ENCODE measurements at places on chromosomes 5 and 9.

- no peak for DNase-seq
Observed at GRCh38 chr5:94993491-94993890, 291.4 kb downstream of the MCTP1 start.

DNA sequence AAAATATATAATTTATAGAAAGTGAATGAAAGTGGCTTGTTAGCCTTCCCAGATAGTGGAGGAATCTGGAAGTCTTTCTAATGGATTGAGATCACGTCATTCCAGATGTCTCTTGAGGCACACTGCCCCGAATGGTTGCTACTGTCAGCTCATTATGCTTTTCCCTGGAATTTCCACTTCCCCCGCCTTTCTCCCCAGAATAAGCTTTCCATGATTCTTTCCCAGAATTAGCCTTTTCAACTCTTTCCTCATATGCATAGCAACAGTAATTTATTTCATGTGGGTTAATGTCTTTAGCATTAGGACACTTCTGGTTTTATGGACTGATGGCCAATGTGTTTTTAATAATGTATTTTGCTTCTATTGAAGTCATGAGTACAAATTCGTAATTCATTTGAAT is 81.5 kb downstream of the PALM2AKAP2 start:
- no peak for DNase-seq

- DNase-seq = no peak
Observed at GRCh38 chr5:156918311-156918845, 44.6 kb downstream of the TIMD4 start.

DNA sequence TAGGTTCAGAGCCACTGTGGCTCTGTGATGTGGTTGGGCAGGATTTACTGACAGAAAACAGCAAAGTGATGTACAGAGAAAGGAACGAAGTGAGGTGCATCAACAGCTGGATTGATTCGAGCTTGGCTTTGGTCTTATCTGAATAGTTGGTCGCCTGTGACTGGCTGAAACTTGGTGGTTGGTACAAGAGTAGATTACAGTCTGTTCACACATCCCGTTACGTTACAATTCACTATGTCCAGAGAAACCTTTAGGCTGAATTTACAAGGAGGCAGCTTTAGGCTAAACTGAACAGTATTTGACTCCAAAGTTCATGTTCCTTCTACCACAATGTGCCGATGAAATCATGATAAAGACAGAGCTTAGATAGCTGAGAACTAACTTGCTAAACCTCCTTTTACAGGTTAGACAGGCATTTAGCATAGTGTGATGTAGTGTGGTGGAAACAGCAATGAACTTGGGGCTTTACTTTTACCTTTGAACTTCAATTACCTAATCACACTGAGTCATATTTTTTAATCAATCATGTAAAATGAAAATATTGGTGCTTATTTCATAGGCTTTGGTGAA is 210.2 kb upstream of the PUM3 start:
- no peak for DNase-seq

- no peak for DNase-seq
Observed at GRCh38 chr9:105194234-105194633, 50.2 kb upstream of the SLC44A1 start.

GRCh38 chr5:8601831-8602354 is 732.9 kb downstream of the MTRR start:
- DNase-seq = no peak

Measured in stimulated activated CD4-positive, alpha-beta T cell treated with anti-CD3 and anti-CD28 coated beads, TNF-alpha, amount 100 ng/mL, for 1 hour (primary cell).